ENCODE measurements at places on chromosomes 4 and X.

- DNase-seq = no peak
These were observed 121.1 kb upstream of the ATP6AP2 start for GRCh38 chrX:40459571-40460158.

DNA sequence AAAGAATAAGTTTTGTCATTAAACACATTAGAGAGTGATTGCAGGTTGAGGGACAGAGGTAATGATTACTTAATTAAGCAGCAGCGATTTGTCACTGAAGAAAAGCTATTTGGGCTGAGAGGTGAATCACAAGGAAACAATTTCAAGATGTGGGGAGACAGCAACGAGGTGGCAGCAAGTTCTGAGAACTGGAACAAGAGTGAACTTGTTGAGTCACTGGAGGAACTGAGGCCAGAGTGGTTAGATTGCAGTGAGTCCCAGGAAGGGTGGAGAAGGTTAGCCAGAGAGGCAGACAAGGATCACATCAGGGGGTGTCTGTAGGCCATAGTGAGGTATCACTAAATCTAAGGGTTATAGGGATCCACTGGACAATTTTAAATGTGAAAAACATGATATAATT is 57.9 kb upstream of the TMPRSS11A start:
- no peak for DNase-seq

DNA sequence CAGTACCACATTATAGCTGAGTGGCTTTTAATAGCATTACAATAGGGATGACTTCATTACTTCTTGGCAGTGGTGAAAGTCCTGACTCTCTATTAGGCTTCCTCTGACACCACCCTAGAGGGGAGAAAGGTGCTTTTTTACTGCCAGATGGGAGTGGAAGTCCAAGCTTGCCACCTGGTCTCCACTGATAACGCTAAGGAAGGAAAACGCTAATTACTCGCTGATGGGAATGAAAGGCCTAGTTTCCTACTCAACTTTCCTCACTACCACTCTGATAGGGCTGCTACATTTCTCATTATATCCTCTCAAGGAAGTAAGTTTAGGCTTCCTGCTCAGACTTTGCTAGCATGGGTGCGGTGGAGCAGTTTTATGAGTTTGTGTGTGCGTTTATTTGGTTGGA is 62.3 kb upstream of the PAGE3 start:
- DNase-seq = no peak

- no peak for DNase-seq
These were observed at the start of gene ZNF185 for GRCh38 chrX:152897222-152898131. Gene ZNF185 (plus strand): TSS chrX:152898067. CDS start chrX:152914490, 16,423 bp downstream.

DNA sequence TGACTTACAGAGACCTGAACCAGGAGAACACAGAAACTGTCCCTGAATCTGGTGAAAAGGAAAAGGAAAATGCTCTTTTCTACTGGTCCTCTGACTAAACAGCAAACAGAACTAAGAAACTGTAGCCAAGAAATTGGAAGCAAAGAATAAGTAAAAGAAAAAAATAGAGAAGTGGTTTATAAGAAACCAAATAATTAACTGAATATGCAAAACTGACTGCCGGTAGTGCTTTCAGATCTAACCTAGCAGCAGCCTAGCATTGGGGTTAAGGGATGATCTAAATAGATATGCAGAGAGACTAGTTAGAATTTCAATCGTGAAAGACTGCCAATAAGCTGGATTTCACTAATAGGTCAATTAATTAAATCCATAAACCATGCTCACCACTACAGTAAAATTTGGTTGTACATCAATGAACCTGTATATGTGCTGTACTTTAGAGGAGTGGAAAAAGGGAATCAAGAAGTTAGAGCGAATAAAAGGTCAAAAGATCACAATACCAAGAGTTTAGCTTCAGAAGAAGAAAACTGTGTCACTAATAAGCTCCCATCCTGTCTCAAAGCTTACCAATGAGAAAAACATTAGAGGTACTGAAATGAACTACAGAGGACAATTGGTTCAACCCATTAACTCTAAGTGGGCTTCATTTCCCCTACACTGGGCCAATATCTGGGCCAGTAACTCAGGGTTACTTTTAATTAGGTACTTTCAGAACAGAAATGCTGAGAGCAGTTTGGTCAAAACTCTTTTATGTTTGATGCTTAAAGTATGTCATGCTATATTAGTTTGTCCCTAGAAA is 53.6 kb downstream of the KLHL13 start:
- no peak for DNase-seq

- DNase-seq = no peak
These were observed 68.8 kb downstream of the SPRY1 start for GRCh38 chr4:123465416-123465815.

- no peak for DNase-seq
These were observed 64.7 kb downstream of the CLNK start for GRCh38 chr4:10619855-10620254.

DNA sequence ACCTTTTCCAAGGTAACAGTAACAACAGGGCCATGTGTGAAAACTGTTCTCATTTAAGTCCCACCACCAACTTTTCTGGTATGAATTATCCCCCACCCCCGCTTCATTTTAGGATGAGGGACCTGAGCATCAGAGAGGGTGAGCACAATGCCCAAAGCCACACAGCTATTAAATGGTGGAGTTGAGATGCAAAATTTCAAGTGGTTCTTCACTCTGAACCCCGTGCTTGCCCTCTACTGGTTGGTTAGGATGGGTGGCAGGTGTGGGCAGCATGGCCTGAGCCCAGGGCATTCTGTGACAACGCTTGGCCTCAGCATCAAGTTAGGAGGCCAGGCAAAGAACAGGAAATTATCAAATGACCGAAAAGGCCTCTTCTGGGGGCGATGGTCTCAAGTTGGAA is 33.5 kb downstream of the MED28 start:
- DNase-seq = no peak

- no peak for DNase-seq
These were observed 91.6 kb upstream of the NLRP2B start for GRCh38 chrX:57771689-57772088.

- no peak for DNase-seq
These were observed 197.5 kb downstream of the AFAP1 start for GRCh38 chr4:7741946-7742806.

DNA sequence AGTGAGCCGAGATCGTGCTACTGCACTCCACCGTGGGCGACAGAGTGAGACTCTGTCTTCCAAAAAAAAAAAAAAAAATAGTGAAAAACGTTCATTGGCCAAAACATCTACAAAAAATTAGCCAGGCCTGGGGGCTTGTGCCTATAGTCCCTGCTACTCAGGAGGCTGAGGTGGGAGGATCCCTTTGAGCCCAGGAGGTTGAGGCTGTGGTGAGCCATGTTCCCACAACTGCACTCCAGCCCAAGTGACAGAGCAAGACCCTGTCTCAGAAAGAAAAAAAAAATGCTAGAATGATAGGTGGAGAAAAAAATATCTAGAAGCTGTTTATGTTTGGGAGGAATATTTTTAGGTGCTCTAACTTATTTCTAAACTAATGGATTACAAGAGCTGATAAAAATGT is 14.9 kb downstream of the SPRY1 start:
- no peak for DNase-seq

GRCh38 chrX:150167482-150168324 is 195.4 kb upstream of the MAMLD1 start:
- no peak for DNase-seq

DNA sequence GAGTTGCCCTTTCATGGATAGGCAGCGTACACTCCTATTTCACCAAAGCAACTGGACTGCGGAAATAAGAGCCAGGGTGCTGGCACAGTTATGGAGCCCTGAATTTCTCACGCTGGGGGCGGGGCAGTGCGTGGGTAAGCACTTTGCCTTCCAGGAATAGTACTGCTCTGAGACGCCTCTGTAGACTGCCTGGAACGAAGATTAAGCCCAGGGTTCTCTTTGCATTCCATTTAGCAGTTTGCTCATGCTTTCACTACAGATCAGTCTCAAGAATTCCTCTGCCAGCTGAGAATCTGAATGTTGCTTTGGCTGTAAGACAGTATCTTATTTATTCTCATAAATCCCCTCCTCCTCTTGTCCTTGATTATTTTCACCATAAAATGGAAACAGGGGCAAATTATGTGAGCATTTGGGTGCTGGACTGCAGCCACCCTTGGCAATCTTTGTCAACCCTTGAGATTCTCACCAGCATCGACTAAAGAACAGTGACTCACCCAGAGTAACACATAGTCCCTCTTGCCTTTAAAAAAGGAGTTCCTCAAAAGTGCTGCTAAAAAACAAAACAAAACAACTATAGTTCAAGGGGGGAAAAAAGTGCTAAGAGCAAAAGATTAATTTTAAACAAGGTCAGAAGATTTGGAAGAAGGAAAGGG is 88.9 kb upstream of the CITED1 start:
- no peak for DNase-seq
